CD4-positive, alpha-beta T cell treated with Interleukin-6 at 100 ng/mL for 8 hours (primary cell): ENCODE measurements at places on chromosomes 4 and X.

GRCh38 chrX:154362085-154362742 is 12.2 kb downstream of the FLNA start:
- no peak for DNase-seq

- no peak for DNase-seq
Measured at GRCh38 chr4:53929311-53929710, 135.1 kb downstream of the CHIC2 start.

DNA sequence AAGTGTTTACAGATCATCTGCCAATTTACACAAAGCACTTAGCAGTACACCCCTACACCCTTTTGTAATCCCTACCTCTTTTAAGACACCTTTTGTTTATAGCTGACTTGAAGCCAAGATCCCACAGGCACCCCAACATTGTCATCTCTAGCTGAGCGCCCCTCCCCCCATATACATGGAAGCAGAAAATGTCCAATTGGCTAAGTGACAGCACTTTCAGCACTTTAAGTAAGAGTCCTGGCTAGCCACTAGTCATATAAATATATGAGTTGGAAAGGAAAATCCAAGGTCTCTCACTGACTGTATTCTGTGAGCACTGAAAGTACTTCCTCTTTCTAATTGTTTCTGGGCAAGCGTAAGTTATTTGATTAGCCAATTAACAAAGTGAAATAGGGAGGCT is 108.2 kb downstream of the NSUN7 start:
- DNase-seq: no peak

- no peak for DNase-seq
Measured at GRCh38 chr4:8324640-8325239, 55.2 kb downstream of the HTRA3 start.

DNA sequence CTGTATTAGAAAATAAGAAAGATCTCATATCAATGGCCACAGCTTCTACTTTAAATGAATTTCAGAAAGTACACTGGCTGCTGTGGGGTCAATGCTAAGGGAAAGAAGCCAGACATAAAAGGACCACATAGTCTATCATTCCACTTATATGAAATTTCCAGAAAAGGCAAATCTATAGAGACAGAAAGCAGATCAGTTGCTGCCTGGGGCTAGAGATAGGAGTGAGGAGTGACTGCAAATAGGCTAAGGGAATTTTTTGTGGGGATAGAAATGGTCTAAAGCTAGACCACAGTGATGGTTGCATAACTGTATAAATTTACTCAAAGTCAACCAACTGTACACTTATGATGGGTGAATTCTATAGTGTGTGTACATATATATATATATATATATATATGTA is 8.3 kb downstream of the GAB3 start:
- DNase-seq: no peak

DNA sequence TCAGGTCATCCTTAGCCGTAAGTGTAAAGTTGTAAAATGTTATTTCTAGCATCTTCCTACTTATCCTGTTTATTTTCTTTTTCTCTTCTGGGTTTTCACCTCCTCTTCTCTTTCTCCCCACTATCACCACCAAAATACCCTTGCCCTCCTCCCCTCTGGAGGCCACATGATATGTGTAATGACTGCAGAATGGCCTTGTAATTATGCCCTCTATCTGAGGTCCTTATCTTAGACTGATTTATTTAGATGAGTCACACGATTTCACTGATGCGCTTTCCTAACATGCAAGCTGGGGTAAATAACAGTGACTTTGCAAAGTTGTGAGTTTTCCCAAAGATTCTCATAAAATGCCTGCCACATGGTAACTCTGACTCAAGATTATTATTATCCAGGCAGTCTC is 231.8 kb upstream of the GPRIN3 start:
- no peak for DNase-seq

- DNase-seq: peak; percentile 69
Measured at GRCh38 chrX:14039344-14039743, 9.7 kb upstream of the GEMIN8 start.

GRCh38 chr4:185809533-185810071 is 2.4 kb downstream of the SORBS2 start:
- DNase-seq: no peak

DNA sequence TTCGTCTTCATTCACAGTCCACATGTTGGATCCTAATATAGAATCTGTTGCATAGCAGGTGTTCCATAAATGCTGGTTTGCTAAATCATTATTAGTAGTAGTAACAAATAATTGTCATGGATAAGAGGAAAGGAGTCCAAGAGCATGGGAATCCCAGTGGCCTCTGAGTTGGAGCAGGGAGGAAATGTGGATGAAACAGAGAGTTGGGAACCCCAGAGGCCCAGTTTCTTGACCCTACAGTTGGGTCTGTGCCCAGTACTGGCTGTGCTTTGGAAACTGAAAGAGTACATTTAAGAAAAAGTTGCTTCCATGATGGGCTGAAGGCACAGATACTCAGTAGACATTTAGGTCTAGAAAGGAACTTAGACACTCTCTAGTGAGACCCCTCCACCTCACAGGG is 149.4 kb upstream of the PSAPL1 start:
- DNase-seq: no peak

- no peak for DNase-seq
Measured at GRCh38 chr4:25028851-25029250, 1.9 kb downstream of the LGI2 start.

GRCh38 chr4:141571793-141572192 is 64.6 kb upstream of the IL15 start:
- DNase-seq: no peak

DNA sequence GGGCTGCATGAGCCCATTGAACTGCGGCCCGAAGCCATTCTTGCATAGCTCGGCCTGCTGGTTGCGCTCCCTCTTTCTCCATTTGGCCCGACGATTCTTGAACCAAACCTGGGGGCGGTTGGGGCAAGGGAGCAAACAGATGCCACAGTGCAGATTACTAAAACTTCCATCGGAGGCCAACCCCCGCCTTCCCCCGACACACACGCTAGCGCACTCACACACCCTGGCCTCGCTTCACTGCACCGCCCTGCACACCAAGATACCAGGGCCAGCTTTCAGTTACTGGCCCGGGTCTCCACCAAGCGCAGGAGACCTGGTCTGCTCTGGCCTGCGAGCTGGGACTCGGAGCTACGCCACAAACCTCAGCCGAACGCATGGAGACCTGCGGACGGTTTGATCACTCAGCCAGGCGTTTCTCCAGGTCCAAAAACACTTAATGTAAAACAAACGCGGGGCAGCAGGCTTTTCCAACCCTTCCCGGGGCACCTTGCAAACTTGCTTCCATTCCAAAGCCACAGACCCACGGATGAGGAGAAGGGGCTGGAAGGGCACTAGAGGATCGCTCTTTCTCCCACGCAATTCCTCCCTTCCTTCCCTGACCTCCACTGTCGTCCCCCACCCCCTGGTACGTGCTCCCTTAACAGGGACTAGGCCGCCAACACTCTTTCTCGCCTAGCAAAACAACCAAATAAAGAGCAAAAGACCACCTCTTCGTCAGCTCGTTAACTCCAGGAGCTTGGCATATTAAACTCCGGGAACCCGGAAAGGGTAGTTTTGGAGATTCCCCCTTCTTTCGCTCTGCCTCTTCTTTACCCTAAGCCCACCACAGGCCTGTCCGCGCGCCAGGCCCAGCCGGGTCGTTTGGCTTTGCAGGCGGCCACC is 4.1 kb downstream of the PITX2 start:
- no peak for DNase-seq

DNA sequence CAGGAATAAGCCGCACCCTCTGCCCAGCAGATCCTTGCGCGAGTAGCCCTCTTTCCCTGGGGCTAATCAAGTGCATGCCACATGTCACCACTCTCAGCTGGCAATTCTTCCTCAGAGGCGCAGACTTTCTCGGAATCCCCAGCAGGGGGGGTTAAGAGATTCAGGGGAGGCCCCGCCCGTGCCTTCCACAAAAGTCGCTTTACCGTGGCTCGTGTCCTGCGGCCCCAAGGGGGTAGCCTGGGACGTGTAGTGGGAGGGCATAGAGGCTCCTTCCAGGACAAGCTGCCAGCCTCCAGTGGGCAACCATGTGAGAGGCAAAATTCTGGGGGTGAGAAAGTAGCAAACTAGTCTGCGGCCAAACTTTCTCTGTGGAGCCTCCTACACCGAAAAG is 652 bp downstream of the SRPX start:
- no peak for DNase-seq

DNA sequence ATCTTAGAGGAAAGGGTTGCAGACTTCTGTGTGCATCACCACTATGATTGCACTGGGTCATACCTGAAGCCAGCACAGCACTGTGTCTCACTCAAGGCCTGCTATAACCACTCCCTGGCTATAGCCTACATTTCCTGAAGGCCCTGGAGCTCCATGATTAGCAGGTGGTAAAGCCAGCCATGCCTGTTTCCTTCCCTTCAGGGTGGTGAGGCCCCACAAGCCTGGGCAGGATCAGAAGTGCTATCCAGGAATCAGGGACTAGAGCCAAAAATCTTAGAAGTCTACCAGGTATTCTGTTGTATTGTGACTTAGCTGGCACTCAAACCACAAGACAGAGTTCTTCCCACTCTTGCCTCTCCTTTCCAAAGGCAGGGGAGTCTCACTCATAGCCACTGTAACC is 734.6 kb downstream of the GLUD2 start:
- no peak for DNase-seq
